ENCODE measurements at places on chromosomes 12 and 14.

GRCh38 chr14:81437244-81437643 lies 37.1 kb upstream of the STON2 start:
- no peak for DNase-seq

- DNase-seq: no peak
These were observed 866 bp upstream of the PITPNM2 start for GRCh38 chr12:123151457-123152454.

GRCh38 chr12:130552483-130552996 lies 163.6 kb downstream of the RIMBP2 start:
- DNase-seq: no peak

GRCh38 chr14:23285530-23286019 lies 357 bp downstream of the HOMEZ start:
- DNase-seq: no peak

- no peak for DNase-seq
These were observed 4.8 kb downstream of the YBX3 start for GRCh38 chr12:10718279-10718821.

DNA sequence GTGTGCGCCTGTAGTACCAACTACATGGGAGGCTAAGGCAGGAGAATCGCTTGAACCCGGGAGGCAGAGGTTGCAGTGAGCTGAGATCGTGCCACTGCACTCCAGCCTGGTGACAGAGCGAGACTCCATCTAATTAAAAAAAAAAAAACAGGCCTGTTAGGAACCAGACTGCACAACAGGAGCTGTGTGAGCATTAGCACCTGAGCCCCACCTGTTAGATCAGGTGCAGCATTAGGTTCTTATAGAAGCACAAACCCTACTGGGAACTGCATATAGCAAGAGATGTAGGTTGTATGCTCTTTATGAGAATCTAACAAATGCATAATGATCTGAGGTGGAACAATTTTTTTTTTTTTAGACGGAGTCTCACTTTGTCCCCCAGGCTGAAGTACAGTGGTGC lies 8.6 kb downstream of the ATXN2 start:
- no peak for DNase-seq

GRCh38 chr12:130876758-130877157 lies 4.9 kb downstream of the RAN start:
- DNase-seq: no peak

GRCh38 chr12:54000116-54001114 lies at the start of gene HOXC9:
Gene HOXC9, plus strand, starts transcription at chr12:54000161. Its CDS starts 28 bp downstream, at chr12:54000189.
- DNase-seq: no peak

DNA sequence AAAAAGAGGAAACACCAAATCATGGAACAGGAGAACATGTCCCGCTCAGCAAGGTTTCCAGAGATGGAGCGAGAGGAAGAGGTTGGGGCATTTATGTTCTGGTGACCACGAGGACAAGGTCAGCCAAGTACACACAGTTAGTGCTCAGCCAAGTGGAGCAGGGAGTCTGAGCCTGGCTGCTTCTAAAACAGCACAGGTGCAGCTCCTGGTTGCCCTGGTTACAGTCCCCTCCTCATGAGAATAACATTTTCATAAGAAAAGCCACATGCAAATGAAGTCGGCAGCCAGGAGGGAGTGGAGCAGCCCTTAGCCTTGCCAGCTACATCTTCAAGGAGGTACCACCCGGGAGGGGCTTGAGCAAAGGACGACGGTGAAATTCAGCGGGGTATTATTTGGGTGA lies 81.8 kb downstream of the NOS1 start:
- no peak for DNase-seq

GRCh38 chr14:104510216-104510615 lies 69.3 kb upstream of the C14orf180 start:
- DNase-seq: no peak

GRCh38 chr12:4526923-4527546 lies 11.7 kb upstream of the RAD51AP1 start:
- no peak for DNase-seq

DNA sequence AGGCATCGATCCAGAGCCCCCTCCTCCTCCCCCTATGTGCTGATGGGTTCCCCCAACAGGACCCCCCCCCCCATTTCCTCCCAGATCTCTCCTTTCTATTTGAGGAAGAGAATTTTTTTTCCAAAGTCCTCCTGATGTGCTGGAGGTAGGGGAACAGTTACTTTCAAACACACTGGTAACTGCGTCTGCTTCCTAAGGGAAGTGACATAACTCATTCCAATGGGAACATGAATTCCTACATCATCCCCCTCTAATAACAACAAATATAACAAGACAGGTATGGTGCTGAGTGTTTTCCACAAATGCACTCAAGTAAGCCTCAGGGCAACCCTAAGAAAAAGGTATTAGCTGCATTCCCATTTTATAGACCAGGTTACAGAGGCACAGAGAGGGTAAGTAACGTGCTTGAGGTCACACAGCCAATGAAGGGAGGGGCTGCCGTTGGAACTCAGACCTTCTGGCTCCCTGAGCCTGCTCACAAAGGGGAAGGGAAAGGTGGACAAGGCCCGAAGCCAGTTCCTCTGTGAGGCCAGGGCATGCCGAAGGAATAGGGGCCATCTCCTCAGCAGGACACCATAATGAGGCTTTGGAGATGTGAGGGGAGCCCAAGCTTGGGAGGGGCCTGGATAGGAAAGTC lies 121.1 kb upstream of the NCOR2 start:
- no peak for DNase-seq

DNA sequence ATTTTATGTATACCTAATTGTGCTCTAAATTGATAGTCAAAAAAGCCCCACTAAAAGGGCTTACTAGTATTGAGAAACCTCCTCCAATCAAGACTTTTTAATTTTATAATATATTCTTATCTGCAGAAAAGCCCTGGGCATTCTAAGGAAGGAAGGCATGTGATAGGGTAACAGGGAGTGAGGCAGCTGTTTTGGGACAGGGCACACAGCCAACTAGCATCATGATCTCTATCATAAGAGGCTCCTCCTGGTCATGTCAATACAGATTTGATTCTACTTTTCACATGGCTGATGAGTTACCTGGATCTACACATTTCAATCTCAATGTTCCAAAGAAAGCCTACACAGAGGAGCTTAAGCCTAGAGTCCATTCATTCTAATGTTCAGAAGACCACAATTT lies 9.1 kb downstream of the ADAM20 start:
- no peak for DNase-seq

DNA sequence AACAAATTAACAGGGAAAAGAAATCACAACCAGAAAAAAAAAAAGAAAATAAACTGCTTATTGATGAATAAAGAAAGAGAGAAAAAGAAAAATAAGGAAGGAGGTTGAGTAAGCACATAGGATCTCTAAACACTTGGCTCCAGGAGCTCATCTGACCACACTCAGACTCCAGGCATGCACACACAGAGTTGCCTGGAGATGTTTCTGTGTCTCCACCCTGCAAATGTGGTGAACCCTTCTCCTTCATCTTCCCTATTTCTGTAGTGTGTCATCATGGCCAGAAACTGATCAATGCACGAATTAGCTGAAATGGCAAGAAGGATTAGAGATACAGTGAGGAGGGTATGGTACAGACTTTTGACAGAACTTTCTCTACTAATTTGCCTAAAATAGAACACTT lies 20.2 kb downstream of the OR4N2 start:
- no peak for DNase-seq

- DNase-seq: no peak
These were observed 7.6 kb downstream of the BDKRB1 start for GRCh38 chr14:96263347-96264199.

DNA sequence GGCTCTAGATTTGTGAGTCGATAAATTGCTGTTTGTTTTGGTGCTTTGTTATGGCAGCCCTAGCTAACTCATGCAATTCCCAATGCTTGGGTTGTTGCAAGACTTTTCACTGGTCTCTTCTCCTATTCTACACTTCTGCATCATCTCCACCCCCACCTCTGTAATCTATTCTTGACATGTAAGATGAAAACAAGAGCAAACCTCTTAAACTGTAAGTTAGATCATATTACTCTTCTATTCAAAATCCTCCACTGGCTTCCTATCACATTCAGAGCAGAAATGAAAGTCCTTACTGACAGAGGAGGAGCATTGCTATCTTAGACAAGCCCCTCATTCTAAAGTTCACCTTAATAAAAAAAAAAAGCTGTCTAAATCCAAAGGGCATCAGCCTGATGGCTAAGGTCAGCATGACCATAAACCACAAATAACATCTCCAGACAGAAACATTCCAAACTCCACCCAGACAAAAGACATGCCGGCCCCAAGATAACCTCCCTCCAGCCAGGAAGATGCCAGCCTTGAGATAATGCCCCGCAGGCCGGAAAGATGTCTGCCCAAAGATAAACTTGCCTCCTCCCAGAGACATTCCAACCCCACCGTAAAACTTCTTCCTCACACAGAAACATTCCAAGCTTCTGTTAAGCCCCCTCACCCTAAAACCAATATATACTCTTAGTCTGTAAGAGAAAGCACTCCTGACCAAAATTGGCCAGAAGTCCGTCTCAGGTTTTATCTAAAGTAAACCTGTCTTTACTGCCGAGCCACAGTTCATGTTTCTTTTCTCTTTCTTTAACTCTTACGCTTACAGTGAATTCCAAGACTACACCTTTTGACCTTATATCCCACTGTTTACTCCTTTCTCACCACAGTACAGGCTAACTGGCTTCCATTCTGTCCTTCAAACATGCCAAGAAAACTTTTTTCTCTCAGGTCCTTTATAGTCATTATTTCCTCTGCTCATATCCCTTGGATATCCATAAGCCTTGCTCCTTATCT lies 308.9 kb downstream of the KCNH5 start:
- no peak for DNase-seq

- DNase-seq: peak; percentile 89
These were observed 20.9 kb upstream of the NUDT14 start for GRCh38 chr14:105201925-105202513.

GRCh38 chr12:108559007-108559655 lies 1.8 kb downstream of the SART3 start:
- DNase-seq: no peak

DNA sequence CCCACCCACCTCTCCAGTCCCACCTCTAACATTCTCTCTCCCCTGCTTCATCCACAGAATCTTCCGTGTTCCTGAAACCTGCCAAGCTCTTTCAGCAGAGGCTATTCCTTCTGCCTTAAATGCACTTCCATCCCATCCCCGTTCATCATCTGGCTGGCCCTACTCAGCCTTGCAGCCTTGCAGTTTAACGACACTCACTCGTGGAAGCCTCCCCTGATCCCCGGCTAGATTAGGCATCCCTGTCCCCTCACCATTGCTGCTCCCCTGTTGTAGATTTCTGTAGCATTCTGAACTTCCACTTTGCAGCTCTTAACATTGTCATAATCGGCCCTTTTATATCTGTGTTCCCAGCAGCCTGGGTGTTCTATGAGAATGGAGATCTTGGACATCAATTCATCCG lies 280.5 kb upstream of the NOS1 start:
- no peak for DNase-seq

DNA sequence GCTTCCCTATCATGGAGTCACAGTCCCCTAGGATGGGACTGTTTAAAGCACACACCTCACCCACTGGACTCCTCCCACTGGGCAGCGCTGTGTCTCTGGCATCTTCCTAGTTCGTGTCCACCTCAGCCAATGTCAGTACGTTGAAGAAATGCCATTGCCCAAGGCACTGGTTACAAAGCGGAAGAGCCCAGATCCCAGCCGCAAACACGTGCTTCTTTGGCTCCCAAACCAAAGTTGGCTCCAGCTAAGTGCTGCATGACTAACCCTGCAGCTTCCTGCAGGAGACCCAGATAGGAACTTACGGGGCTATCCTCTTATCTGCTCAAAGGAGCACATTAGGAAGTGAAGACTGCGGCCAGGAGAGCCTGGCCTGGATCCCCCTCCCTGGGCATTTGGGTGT lies 9.3 kb downstream of the SYNE3 start:
- peak; percentile 72 for DNase-seq
